Keratinocyte (primary cell): ENCODE measurements at places on chromosomes 7 and 10.

GRCh38 chr7:2325162-2325561, 10.9 kb upstream of the SNX8 start:
- peaks cover 2% of the 10 kb centered on the region for H3K4me1 ChIP-seq
- H3K27me3 ChIP-seq, result no peaks in the 10 kb centered on the region
- no peaks in the 10 kb centered on the region for H3K36me3 ChIP-seq
- no peak overlapping the region for H3K4me3 ChIP-seq
- H3K27ac ChIP-seq, result no peak overlapping the region

GRCh38 chr10:100477970-100478369, 15.2 kb downstream of the WNT8B start:
- H3K4me1 ChIP-seq, result peaks cover 10% of the 10 kb centered on the region
- no peak for DNase-seq
- no peaks in the 10 kb centered on the region for H3K36me3 ChIP-seq
- no peak overlapping the region for H3K4me3 ChIP-seq
- peaks cover 34% of the 10 kb centered on the region for H3K27me3 ChIP-seq
- no peak overlapping the region for H3K27ac ChIP-seq

DNA sequence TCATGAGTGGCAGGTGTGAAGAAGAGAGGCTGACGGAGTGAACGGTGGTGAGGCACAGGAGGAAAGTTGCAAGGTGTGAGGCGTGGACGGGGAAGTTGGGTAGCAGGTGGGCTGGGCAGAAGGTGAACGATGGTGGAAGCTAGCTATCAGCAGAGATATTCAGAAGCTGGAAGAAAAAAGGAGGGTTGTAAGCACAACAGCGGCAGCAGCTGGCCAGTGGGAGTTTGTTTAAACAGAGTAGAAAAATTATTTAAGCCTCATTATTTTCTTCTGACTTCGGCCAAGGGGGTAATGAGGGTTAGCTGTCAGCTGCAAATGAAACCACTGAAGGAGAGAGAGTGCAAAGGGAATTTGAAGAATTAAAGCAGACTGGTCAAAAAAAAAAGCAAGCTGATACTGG, 62.1 kb upstream of the PRKAR2B start:
- no peak for DNase-seq
- no peak overlapping the region for H3K27ac ChIP-seq
- no peaks in the 10 kb centered on the region for H3K36me3 ChIP-seq
- H3K27me3 ChIP-seq, result no peaks in the 10 kb centered on the region

DNA sequence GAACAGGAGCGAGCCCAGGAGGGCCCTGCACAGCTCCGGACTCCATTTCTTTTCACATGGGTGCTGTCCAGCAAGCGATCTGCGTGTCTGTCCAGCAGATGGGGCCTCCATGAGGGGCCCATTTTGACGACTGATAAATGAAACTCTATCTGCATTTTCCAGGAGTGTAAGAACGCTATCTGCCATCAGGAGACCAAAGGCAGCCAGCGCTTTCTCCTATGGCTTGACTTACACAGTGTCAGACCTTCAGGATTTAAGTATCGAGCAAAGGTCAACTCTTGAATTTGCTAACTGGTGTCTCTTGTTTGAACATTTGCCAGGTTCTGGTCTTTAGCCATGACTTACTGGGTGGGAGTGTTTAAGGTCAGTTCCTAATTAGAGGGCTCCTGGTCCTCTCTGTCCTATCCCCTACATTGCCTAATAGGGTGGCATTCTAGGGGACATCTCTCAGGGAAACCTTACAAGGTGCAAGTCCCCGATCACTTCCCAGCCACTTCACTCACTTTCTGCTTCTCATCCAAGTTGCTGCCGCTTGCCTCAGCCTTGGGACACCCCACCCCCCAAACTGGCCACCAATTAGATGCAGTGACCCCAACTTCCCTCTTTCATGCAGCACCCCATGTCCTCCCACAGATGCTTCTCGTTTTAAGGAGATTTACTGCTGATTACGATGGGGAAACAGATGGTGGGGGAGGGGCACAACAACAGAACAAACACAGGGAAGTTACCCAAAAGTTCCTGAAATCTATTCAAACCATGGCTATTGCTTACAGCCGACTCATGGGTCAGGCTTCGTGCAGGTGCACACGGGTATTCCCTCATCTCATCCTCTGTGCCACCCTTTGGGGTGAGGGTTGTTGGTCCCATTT, 20.0 kb downstream of the VSIR start:
- H3K27me3 ChIP-seq, result no peaks in the 10 kb centered on the region
- H3K27ac ChIP-seq, result no peak overlapping the region
- no peaks in the 10 kb centered on the region for H3K36me3 ChIP-seq
- no peak for DNase-seq
- no peak overlapping the region for H3K4me3 ChIP-seq

DNA sequence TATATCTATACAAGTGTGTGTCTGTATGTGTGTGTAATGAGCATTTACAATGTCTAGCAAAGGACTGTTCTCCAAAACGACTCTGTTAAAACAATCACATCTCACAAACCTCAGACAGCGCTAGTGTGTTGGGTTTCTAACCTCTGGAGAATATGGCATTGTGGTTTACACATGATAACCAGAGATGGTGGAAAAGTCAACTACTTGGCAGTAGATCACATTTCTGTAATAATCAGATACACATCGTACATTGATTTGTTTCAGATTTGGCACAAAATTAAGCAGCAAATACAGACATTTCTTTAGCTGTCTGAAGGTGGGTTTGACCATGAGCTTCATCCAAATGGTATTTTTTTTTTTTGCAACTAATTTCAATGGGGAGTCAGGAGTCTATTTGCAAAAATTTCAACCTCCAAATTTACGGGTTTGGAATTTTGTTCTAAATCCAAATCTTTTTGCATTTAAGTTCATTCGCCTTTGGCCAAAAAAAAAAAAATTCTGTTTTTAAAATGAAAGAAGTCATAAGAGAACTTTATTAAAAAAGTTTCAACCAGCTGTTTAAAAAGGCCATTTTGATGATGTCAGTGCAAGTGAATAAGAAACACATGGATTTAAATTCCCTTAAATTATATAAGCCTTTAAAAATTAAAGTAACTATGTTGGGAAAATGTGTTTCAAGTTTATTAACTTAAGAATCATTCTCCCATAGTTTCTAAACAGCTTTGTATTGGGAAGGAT, 127.8 kb downstream of the TMEM26 start:
- H3K27ac ChIP-seq, result no peak overlapping the region
- no peak for DNase-seq
- no peaks in the 10 kb centered on the region for H3K36me3 ChIP-seq
- H3K27me3 ChIP-seq, result no peaks in the 10 kb centered on the region

DNA sequence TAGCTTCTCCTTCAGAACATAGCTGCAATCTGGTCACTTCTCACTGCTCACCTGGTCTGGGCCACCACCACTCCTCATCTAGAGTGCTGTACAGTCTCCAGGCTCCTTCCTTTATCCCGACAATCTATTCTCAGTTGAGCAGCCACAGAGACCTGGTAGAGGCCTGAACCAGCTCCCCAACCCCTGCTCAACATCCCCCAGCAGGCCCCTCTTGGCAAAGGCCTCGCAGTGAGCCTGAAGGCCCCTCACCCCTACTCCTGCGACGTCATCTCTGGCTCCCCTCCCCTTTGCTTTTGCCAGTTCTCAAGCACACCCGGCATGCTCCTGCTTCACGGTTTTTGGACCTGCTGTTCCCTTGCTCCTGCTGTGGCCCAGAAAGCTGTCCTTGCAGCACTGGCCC, 113.9 kb downstream of the ARHGAP22 start:
- H3K4me1 ChIP-seq, result peaks cover 21% of the 10 kb centered on the region
- no peaks in the 10 kb centered on the region for H3K36me3 ChIP-seq
- H3K27me3 ChIP-seq, result no peaks in the 10 kb centered on the region
- no peak for DNase-seq
- no peak overlapping the region for H3K4me3 ChIP-seq

DNA sequence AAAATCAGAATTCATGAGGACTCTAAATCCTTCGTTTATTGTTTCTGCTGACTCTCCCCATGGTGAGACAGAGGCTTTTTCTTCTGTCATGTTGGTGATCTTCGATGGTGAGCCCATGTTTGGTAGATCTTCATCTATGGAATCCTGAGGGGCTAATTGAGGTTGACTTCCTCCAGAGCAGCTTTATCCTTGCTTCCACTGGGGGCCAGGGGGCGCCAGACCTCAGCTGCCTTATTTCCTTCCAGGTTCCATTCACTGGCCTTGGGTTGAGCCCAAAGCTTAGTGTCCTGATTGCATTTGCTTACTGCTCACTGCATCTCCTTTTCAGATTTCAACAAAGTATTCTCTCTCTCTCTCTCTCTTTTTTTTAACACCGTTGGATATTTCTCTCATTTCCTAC, 80.7 kb downstream of the GCC1 start:
- H3K27me3 ChIP-seq, result no peaks in the 10 kb centered on the region
- no peaks in the 10 kb centered on the region for H3K4me1 ChIP-seq
- H3K27ac ChIP-seq, result no peak overlapping the region
- DNase-seq, result no peak

DNA sequence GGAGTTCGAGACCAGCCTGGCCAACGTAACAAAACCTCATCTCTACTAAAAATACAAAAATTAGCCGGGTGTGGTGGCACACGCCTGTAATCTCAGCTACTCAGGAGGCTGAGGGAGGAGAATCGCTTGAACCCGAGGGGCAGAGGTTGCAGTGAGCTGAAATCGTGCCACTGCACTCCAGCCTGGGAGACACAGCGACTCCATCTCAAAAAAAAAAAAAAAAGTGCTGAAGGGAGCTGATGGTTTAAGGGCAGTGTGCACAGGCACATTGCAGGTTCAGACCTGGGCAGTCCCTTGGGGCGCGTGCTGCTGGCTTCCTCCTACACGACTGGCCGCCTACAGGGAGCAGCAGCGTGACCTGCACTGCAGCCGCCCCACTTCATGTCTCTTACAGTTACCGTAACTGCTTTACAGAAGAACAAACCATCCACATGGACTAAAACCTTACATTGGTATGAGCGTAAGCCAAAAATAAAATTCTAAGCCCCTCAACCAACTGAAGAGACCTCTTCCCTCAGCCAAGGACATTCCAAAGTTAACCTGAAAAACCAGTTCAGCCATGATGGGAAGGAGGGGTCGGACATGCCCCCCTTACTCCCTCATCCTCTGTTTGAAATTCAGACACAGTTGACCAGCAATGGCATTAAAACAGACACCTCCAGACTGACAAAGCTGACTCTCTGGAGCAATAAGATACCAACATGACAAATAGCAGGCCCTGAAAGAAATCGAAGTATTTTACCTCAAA, 262.2 kb downstream of the ZMYND11 start:
- no peaks in the 10 kb centered on the region for H3K4me1 ChIP-seq
- no peaks in the 10 kb centered on the region for H3K27me3 ChIP-seq
- no peaks in the 10 kb centered on the region for H3K36me3 ChIP-seq
- no peak overlapping the region for H3K27ac ChIP-seq
- H3K4me3 ChIP-seq, result no peak overlapping the region
- no peak for DNase-seq

DNA sequence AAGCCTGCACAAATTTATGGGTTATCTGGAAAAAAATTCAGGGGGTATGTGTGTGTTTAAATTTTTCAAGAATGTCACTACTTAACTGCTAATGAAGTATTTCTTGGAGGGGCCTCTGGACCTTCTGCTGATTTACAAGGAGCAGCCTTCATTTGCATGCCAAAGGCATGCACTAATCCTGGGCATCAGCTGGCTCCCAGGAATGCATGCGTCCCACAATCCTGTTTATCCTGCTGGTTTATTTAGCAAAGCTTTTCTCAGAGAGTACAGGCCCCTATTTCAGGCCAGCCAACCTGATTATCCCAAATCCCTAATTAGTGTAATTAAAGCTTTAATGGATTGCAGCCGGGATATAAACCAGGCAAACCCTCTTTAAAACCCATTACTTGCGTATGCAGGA, 170.4 kb downstream of the TAX1BP1 start:
- no peak overlapping the region for H3K4me3 ChIP-seq
- DNase-seq, result no peak
- no peaks in the 10 kb centered on the region for H3K36me3 ChIP-seq
- no peaks in the 10 kb centered on the region for H3K4me1 ChIP-seq
- H3K27ac ChIP-seq, result no peak overlapping the region
